Small intestine (tissue), 16 donors: ENCODE measurements at places on chromosomes 7 and 10.

DNA sequence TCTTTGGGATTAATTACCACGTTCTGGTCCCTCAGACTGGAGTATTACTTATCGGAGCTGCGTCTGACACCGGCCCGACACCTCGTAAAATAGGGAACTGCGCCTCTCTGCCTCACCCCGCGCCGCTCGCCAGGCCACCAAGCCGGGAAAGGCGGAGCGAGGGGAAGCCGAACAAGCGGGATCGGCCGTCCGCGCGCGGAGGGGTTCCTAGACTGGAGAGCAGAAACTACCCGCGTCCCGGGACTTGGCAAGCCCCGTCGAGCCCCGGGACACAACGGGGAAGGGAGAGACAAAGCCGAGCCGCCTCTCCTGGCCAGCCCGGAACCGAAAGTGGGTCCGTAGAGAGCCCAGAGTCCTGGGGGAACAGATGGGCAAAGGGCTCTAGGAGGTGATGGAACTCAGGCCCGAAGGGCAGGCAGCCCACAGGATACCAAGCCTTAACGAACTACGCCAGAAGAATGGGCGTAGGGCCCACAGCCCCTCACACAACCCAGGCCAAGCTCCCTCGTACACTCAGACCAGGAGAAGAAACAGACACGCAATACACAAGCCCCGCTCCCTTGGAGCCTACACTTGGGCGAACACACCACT is 6.5 kb downstream of the LBX1 start:
- peak; percentile 32 for DNase-seq

- no peak for DNase-seq
Observed at GRCh38 chr10:49152663-49153062, 18.8 kb upstream of the FAM170B start.

- no peak for DNase-seq
Observed at GRCh38 chr10:73917566-73918305, 6.8 kb downstream of the PLAU start.

GRCh38 chr7:113159746-113160339 is 41.5 kb upstream of the SMIM30 start:
- peak; percentile 14 for DNase-seq

DNA sequence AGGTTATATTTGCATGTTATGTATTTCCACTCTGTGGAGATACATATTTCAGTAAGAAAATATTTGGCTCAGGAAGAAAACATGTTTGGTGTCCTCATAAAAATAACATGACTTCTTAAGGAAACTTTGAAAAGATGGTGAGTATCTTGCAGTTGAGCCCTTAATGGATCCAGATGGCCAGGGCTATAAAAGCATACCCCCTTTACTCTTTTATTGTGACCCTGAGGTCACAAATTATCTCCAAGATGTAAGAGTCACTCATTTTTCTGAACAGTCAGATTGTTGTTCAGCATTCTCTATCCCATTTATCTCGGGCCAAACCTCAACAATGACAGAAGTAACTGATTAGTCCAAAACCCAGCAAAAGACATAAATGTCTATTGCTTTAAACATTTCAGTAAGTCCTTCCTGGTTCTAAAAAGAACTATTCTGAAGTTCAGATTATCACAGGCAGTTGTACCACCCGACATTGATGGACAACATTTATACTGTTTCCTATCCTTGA is 539.4 kb downstream of the PARD3 start:
- no peak for DNase-seq
